ENCODE measurements at places on chromosomes 13 and 19. TPM values are rescaled to one million over a fixed set of nuclear protein-coding genes. Genes with fewer than 3 reads are reported as not detected.

DNA sequence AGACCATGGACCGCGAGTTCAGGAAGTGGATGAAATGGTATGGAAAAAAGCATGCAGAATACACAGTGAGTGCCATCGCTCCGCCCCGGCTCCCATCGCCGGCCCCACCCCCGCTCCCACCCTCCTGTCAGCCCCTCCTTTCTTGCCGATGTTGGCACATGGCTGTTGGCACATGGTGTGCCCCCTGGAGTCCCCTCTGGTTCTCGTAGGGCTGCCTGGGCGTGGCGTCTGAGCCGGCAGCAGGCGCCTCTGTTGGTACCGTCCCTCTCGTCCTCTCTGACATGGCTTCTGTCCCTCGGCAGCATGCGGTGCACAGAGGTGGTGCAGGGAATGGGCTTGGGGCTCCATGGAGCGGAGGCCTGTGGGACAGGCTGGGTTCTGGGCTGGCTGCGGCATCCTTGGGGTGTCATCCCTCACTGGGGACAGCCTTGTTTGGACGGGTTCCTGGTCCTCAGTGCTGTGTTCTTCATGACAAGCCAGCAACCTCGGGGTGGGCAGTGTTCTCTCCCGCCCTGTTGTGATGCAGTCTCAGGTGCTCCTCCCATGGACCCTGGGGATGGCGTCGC, 30.9 kb downstream of the DOT1L start:
- DNase-seq: no peak
- H3K27ac ChIP-seq: no peak overlapping the region
- H3K27me3 ChIP-seq: no peaks in the 10 kb centered on the region
- no peaks in the 10 kb centered on the region for H3K36me3 ChIP-seq
- no peaks in the 10 kb centered on the region for H3K4me1 ChIP-seq
- H3K4me3 ChIP-seq: no peak overlapping the region

DNA sequence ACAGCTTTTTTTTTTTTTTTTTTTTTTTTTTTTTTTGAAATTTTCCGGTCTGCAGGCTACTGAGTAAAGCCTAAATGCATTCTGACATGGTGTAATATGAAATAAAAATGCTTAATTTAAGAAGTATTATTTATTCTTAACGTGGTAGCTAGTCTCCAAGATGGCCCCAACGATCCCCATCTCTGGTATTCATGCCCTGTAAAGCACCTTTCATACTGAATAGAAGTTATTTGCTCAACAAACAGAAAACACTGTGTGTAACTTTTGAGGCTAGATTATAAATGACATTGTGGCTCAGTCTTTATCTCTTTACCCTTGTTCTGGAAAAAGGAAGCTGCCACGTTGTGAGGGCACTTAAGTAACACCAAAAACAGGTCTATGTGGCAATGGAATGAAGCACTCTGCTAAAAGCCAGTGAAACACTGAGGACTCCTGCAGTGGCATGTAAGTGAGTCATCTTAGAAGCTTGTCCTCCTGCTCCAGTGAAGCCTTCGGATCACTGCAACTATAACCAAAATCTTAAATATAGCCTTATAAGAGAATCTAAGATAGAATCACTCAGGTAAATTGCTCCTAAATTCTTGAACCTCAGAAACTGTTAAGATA, 128.7 kb downstream of the UGGT2 start:
- H3K27ac ChIP-seq: no peak overlapping the region
- H3K4me1 ChIP-seq: no peaks in the 10 kb centered on the region
- DNase-seq: no peak
- H3K36me3 ChIP-seq: no peaks in the 10 kb centered on the region

DNA sequence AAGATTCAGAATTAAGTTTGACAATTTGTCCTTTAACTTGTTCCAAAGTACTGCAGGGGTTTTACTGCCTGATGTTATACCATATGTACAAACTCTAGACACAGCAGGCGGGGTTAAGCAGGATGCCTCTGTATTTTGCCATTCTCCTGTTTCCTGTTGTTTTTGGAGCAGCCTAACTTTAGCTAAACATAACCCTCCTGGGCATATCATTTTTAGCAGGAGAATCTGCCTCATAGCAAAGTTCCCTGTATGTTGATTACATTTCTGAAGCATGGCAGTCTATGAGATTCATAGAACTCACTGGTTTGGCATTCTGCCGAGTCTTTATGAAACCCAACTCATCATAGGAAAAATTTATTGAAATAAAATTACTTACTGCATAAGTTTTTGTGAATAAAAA, 5.2 kb downstream of the LHFPL6 start:
- H3K4me3 ChIP-seq: no peak overlapping the region
- no peak for DNase-seq
- no peak overlapping the region for H3K27ac ChIP-seq
- H3K36me3 ChIP-seq: no peaks in the 10 kb centered on the region

GRCh38 chr13:44974056-44974793, 15.0 kb downstream of the NUFIP1 start:
- DNase-seq: no peak
- H3K27ac ChIP-seq: no peak overlapping the region
- H3K4me3 ChIP-seq: no peak overlapping the region
- H3K4me1 ChIP-seq: no peaks in the 10 kb centered on the region

DNA sequence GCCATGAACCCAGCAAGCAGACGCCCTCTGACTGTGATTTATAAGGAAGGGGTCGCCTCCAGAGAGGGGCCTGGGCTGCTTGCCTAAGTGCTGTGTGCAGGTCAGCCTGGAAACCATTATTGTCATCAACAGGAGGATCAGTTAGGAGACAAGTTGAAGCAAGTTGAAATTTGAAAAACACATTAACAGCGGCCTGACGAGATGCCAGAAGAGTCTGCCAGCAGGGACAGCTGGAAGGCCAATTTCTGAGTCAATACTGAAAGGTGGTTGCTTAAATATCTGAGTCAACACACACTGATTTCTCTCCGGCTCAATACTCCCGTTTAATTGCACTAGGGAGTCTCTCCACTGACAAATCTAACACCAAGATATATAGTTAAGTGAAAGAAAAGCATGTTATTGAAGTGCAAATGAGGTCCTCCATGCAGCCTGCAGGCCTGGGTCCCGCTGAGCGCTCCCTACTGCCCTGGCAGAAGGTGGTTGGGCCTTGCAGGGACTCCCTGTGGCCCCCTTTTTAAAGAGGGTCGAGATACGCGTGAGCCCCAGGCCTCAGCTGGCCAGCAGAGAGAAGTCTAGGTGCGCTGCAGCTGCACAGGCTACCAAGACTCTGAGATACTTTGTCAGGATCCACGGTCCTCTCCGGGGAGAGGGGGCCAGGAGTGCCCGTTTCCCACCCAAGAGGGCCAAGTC, 91.1 kb downstream of the RNASEH2B start:
- H3K36me3 ChIP-seq: no peaks in the 10 kb centered on the region
- no peaks in the 10 kb centered on the region for H3K4me1 ChIP-seq
- no peak for DNase-seq
- no peaks in the 10 kb centered on the region for H3K27me3 ChIP-seq

DNA sequence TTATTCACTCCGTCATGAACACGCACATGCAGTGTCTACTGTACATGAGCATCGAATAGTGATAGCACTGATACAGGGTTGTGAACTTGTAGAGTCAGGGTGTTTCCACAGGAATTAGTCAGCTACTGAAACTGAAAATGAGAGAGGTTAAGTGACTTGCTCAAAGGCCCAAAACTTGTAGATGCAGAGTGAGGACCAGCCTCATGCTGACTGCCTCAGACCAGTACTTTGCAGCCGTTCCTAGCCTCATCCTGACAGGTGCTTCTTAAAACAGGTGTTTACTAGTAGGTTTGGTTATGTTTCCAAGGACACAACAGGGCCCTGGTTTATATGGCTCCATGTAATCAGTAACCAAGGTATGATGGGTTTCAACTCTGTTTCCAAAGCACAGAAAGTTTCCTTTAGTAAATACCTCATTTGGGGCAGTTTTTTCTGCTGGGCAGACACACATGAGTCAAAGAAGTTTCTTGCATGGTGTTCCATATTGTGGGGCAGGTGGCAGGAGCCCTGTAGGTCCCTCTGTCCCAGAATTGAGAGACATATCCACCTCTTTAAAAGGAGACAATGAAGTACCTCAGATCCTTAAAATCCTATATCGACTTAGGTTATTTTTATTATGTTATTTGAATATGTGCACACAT, 16.0 kb downstream of the FGF9 start:
- no peak overlapping the region for H3K27ac ChIP-seq
- DNase-seq: no peak
- no peak overlapping the region for H3K4me3 ChIP-seq
- H3K27me3 ChIP-seq: no peaks in the 10 kb centered on the region
- H3K36me3 ChIP-seq: no peaks in the 10 kb centered on the region
- no peaks in the 10 kb centered on the region for H3K4me1 ChIP-seq

GRCh38 chr19:18440415-18440877, 2.5 kb upstream of the ISYNA1 start:
- no peak overlapping the region for H3K27ac ChIP-seq
- H3K36me3 ChIP-seq: no peaks in the 10 kb centered on the region
- DNase-seq: peak; percentile 68
- H3K27me3 ChIP-seq: no peaks in the 10 kb centered on the region
- no peak overlapping the region for H3K4me3 ChIP-seq

GRCh38 chr13:102580552-102581169, 16.1 kb upstream of the TPP2 start:
- H3K27ac ChIP-seq: no peak overlapping the region
- H3K27me3 ChIP-seq: no peaks in the 10 kb centered on the region

GRCh38 chr19:37468961-37469777, at the start of gene ZNF570:
TSS of gene ZNF570 (plus strand) at chr19:37469356. CDS start at chr19:37470355, 999 bp downstream.
- H3K27me3 ChIP-seq: no peaks in the 10 kb centered on the region
- H3K4me1 ChIP-seq: peaks cover 5% of the 10 kb centered on the region
- peak within 1 kb of the TSS; percentile 92 for H3K27ac ChIP-seq
- peak within 1 kb of the TSS; percentile 85 for H3K4me3 ChIP-seq

DNA sequence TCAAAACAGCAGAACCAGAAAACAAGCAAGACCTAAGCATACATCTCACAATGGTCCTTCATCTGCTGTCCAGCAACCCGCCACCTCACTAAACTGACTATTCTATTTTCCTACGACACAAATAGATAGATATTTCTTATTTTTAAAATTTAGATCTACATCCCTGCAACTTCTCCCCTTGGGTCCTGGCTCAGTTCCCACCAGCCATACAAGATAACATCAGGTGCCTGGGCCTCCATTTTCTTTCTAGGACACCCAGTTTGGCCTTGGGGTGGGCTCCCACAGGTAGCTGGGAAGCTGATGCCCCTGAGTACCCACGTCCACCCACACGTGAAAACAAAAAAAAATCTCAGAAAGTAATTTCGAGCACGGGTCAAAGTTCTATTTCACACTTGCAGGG, 47.6 kb downstream of the TGDS start:
- H3K4me1 ChIP-seq: no peaks in the 10 kb centered on the region
- H3K27me3 ChIP-seq: no peaks in the 10 kb centered on the region
- peak overlapping the region; percentile 79 for H3K4me3 ChIP-seq
- peak; percentile 49 for DNase-seq
- H3K27ac ChIP-seq: peak overlapping the region; percentile 85

- no peaks in the 10 kb centered on the region for H3K27me3 ChIP-seq
- H3K4me3 ChIP-seq: peak within 1 kb of the TSS; percentile 35
- peak; percentile 9 for DNase-seq
- H3K27ac ChIP-seq: no peak within 1 kb of the TSS
- no peaks in the 10 kb centered on the region for H3K36me3 ChIP-seq
Measured at GRCh38 chr13:108269601-108270328, at the start of gene TNFSF13B. TSS of gene TNFSF13B (plus strand) at chr13:108269718. CDS start at chr13:108269896, 178 bp downstream.

- no peak overlapping the region for H3K27ac ChIP-seq
- no peaks in the 10 kb centered on the region for H3K27me3 ChIP-seq
- DNase-seq: no peak
- no peaks in the 10 kb centered on the region for H3K36me3 ChIP-seq
- H3K4me3 ChIP-seq: no peak overlapping the region
- H3K4me1 ChIP-seq: peaks cover 8% of the 10 kb centered on the region
Measured at GRCh38 chr19:16301999-16302694, 22.5 kb upstream of the KLF2 start.

- H3K4me1 ChIP-seq: peaks cover 10% of the 10 kb centered on the region
- no peak overlapping the region for H3K27ac ChIP-seq
- no peaks in the 10 kb centered on the region for H3K36me3 ChIP-seq
- no peak overlapping the region for H3K4me3 ChIP-seq
- H3K27me3 ChIP-seq: no peaks in the 10 kb centered on the region
- no peak for DNase-seq
Measured at GRCh38 chr19:38383184-38383583, 4.7 kb downstream of the GGN start.

GRCh38 chr13:32314271-32315237, 609 bp downstream of the ZAR1L start:
- peak; percentile 12 for DNase-seq
- peaks cover 5% of the 10 kb centered on the region for H3K4me1 ChIP-seq
- peak overlapping the region; percentile 45 for H3K27ac ChIP-seq

DNA sequence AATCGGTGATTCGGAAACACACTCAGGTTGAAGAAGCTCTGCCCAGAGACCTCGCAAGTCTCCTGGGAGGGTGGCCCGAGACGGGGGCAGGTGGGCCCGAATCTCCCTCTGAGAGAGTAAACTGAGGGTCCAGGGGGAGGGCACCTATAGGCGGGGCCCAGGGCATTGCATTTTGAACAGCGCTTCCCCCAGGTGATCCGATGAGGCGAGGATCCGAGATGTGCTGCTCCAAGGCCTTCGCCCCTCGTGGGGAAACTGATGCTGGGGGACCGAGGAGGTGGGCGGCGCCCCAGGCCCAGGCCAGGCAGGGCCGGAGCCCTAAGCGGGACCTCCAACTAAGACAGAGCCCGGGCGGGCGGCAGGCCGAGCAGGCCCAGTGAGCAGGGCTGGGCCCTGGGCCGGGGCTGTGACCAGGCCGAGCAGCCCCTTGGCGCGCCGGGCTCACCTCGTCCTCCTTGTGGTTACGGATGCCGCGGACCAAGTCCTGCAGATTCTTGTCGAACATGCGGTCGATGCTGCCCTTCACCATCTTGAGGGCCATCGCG, 500 bp downstream of the AP3D1 start:
- H3K4me1 ChIP-seq: peaks cover 12% of the 10 kb centered on the region
- no peak for DNase-seq

GRCh38 chr19:16789238-16789637, 40.0 kb upstream of the SIN3B start:
- no peaks in the 10 kb centered on the region for H3K4me1 ChIP-seq
- H3K27me3 ChIP-seq: no peaks in the 10 kb centered on the region
- H3K27ac ChIP-seq: no peak overlapping the region
- DNase-seq: no peak
- no peaks in the 10 kb centered on the region for H3K36me3 ChIP-seq

GRCh38 chr13:112143046-112143752, 76.2 kb downstream of the SOX1 start:
- no peak overlapping the region for H3K4me3 ChIP-seq
- no peaks in the 10 kb centered on the region for H3K27me3 ChIP-seq
- H3K4me1 ChIP-seq: no peaks in the 10 kb centered on the region
- no peaks in the 10 kb centered on the region for H3K36me3 ChIP-seq
- H3K27ac ChIP-seq: no peak overlapping the region
- DNase-seq: no peak

The GRK1 gene
- total RNA-seq: not detected

The ZNF442 gene
- total RNA-seq: 5.0 TPM

The CHAF1A gene
- total RNA-seq: 6.2 TPM

The ATP8B3 gene
- 0.72 TPM for total RNA-seq

The CGB3 gene
- not detected for total RNA-seq

The KIR2DL4 gene
- total RNA-seq: not detected

The LILRB5 gene
- total RNA-seq: 9.1 TPM

The HMGB1 gene
- 168 TPM for total RNA-seq

The CEACAM16 gene
- not detected for total RNA-seq

The NLRP4 gene
- total RNA-seq: not detected

The ATP7B gene
- total RNA-seq: 5.1 TPM

The STRN4 gene
- total RNA-seq: 85.3 TPM

The IGFL1 gene
- total RNA-seq: not detected

The N4BP2L1 gene
- 30.1 TPM for total RNA-seq

The VSTM2B gene
- total RNA-seq: 0.13 TPM

The ZNF155 gene
- total RNA-seq: 3.7 TPM
